ENCODE measurements at places on chromosomes 3 and 15.

- no peak for DNase-seq
These were observed 34.0 kb upstream of the DUSP7 start for GRCh38 chr3:52090131-52090932.

DNA sequence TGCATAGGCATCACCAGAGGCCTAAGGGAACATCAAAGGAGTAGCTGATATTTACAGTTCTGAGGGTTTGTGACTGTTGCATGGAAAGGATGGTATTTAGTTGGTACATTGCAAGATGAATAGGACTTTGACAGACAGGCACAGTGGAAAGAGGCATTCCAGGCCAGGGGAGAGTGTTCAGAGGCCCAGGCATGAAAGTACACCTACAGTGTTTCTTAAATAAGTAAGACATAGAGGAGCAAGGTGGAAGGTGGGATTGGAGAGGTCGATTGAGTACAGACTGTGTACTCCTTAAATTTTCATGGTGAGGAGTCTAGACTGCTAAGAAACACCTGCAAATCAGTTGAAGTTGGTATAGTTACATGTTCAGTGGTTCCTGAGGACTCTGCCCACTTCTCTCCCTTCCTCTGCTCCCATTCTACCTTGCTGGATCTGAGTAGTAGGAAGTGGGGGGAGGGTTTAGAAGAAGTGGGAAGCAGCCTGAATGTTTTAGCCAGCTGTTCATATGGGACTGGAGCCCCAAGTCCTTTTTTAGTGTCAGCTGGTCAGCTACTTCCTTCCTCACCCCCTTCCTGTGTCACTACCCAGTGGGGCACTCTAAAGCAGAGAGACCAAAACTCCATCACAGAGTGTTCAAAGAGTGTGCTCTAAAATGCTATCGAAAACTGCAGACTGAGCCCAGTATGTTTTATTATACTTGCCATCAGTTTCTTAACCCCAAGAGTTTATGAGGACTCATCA is 14.0 kb downstream of the KLHL18 start:
- no peak for DNase-seq

DNA sequence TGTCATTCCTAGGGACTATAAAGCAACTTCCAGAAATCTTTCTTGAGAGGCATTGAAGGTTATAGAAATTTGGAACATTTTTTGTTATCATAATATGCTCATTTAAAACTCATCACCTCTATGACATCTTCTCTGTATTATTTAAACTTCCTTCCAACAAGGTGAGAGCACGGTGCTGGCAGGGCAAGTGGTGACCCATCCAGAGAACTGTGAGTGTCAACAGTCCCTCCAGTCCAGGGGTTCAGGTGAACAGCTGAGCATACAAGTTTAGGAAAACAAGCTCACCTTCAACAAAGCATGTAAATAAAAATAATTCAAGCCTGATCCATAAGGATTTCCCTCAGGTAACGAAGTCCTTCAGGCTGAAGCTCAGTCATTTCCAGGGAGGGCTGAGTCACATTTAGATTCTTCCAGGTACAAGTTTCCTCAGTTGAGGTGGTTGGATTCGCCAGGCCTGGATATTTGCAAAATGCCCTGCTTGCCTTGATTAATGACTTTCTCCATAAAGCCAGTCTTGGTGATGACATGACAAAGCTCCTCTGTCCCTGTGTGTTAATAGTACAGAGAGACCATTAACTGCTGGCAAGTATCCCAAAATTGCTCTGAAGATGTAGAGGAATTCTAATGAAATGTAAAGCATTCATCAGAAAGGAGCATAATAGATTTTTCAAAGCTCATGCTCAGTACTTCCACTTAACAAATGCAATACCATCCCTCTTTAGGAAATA is 263.6 kb upstream of the GADL1 start:
- DNase-seq: no peak

GRCh38 chr3:186097663-186098451 is 11.0 kb downstream of the ETV5 start:
- no peak for DNase-seq

DNA sequence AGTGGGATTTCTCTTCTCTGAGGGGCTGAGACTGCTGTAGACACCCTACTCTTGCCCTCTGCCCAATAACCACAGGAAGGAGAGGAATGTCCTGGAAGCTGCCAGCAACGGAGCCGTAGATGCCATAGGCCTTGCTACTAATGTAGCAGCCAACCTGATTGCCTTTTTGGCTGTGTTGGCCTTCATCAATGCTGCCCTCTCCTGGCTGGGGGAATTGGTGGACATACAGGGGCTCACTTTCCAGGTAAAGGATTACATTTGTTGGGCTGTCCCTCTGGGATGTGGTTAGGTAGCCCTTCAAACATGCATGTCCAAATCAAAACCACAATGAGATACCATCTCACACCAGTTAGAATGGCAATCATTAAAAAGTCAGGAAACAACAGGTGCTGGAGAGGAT is 16.1 kb downstream of the SLC28A2 start:
- no peak for DNase-seq

GRCh38 chr3:94887065-94887464 is 824.2 kb downstream of the NSUN3 start:
- no peak for DNase-seq

DNA sequence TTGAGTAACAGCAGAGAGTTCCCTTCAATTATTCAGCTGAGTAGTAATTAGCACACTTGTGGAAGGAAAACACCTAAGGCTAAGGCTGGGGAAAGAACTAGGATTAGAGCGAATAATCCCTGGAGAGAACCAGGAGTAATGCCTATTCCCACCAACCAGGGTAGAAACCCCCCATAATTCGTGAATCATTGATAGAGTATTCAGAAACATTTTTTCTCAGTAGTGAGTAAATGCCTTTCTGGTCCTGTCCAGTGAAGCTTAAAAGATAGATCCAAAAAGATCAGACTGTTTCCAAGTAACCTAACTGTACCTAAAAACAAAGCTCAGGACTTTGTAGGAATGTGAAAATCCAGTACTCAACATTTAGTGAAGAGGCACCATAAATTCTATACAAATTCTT is 71.2 kb downstream of the DGKG start:
- DNase-seq: no peak

GRCh38 chr3:120705884-120706582 is 24.0 kb upstream of the HGD start:
- DNase-seq: no peak

GRCh38 chr3:181328346-181328745 is 338.8 kb upstream of the DNAJC19 start:
- no peak for DNase-seq

DNA sequence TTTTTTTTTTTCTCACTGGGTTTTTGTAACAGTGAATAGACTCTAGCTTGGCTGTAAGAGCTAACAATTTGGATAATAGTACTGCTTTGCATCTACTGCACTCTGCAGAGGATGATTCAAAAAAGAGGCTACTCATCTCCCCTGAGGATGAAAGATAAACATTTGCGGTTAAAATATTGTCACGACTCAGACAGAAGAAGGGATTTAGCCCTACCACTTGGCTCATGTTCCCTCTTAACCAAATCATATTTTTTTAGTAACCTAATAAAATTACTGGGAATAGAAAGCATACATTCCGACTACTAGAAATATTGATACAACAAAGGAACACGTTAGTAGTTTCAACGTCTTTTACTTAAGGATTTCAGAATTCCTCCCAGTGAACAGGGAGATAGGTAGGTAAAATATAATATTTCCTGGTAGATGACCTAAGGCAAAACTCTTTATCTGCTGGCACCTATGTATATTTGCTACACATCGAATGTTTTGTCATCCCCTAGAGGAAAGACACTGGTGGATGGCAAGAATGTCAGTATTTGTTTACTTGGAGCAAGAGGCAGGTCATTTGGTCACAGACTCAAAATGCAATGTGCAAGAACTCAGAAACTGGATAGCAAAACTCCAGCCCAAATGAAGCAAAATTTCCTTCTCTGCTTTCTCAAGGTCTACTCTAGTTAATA is 110.8 kb downstream of the GREM1 start:
- no peak for DNase-seq

GRCh38 chr3:106349191-106349881 is 480.5 kb upstream of the CBLB start:
- no peak for DNase-seq

DNA sequence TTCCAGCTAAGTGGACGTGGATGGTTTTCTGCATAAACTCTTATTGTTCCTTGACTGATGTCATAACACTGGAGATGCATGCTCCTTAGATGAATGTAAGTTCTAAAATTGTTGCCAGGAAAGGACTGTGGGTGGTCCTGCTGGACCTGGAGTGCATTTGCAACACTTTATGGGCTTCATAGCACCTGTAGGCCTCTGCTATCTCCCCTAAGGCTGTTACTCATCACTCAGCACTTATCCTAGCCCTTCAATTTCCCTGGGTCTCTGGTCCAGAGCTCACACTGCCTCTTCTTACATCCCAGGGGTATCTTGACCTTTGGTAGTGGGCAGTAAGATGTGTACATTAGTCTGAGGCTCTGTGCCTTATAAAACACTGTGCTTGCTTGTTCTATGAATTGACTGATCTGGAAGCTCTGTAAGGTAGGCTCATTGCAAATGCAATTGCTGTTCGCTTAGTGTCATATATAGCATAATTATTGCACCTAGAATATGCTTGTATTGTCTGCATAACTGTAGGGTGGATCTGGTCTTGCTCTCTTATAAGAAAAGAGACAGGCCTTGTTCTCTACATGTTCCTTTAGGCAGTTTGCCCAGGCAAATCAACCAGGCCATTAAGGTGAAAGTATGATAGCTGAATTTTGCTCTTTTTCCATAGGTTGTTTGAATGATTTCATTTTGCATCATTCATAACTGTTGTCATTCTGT is 35.8 kb downstream of the SLCO3A1 start:
- no peak for DNase-seq

DNA sequence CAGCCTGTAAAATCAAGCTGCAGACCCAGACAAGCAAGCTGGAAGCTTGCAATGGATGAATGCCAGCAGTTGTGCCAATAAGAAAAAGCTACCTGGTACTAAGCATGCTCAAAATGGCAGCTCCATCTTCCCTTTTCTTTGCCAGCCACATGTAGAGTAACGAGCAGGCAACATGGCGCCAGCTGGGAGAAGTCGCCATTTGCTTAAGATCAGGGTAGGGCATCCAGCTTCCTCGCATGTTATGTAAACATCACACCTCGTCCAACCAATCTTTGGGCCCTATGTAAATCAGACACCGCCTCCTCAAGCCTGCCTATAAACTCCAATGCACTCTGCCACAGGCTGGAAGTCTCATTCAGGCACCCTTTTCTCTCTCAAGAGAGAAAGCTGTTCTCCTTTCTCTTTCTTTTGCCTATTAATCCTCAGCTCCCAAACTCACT is 973.9 kb downstream of the FHIT start:
- DNase-seq: no peak

GRCh38 chr3:112445839-112446238 is 53.4 kb downstream of the BTLA start:
- no peak for DNase-seq

DNA sequence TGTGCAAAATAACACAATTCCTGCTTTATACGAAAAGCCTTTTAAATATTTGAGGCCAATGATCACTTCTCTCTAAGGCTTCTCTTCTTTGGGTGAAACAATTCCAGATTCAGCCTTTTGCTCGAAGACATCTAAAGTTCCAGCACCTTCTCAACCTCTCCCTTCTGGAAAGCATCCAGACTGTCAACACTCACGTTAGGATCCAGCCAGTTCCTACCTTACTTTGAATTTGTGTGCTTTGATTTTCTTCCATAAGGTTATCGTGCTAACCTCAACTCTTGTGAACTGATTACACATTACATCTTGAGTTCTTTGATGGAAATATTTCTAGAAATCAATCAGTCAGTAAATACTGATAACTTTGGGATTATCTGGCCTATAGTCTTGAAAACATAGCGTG is 125.3 kb upstream of the ETV5 start:
- no peak for DNase-seq

DNA sequence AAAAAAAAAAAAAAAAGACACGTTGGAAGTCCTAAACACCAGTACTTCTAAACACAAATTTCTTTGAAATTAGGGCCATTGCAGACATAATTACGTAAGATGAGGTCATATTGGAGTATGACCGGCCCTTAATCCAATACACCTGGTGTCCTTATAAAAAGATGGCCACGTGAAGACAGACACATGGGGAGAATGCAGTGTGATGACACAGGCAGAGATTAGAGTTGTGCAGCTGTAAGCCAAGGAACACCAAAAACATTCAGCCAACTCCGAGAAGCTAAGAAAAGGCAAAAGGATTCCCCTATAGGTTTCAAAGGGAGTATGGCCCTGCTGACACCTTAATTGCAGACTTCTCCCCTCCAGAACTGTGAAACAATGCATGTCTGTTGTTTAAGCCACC is 379.0 kb upstream of the PDZRN3 start:
- DNase-seq: no peak

DNA sequence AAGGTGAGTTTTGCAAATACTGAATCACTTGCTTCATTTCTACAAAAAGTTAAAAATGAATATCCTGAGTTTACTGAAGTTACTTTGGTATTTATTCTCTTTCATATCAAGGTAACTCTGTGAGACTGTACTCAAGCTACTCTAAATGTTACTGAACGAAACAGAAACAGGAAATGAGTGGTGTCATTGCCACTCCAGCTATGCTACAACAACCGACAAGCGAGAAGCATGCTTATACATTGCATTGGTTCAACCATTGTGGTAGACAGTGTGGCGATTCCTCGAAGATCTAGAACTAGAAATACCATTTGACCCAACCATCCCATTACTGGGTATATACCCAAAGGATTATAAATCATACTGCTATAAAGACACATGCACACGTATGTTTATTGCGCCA is 313.2 kb upstream of the THBS1 start:
- no peak for DNase-seq

DNA sequence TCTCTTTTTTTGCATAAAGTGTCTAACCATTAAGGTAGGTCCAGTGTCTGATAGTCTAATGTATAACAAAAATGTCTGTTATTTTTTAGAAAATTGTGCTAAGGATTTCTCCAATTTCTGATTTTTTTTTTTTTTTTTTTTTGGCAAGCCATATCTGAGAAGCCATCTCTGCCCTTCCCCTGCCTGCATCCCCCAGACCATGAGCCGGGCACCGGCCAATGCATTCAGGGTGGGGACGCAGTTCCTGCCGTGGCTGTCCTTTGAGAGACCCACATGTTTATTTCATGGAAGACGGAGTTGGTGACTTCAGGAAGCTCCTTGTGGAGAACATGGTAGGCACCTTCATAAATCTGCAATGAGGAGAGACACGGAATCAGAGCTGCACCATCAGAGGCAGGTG is 19.2 kb downstream of the ABTB1 start:
- no peak for DNase-seq

DNA sequence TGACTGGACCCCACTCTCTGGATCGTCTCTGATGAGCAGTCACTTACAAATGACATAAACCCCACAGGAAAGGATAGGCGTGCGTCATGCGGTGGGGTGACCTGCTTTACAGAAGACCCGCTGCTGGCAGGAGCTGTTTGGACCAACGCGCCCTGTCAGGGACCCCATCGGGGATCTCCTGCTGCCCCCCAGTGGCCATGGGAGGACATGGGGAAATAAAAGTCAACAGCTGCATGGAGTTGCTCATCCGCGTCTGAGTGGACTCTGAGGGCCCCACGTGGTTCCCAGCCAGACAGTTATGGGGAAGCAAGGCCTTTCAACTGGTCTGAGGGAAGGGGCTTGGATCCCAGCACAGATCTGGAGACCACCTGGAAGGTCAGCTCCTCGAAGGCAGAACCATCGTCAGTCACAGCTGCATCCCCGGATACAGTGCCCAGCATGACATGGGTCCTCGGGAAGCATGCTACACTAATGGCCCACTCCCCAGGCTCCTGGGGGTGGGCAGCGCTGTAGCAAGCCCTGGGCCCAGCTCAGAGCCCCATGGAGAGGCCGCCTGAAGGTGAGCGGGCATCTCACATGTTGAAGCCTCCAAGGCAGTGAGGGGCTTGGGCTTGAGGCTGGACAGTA is 32.1 kb downstream of the PTH1R start:
- peak; percentile 80 for DNase-seq

Measured in effector memory CD8-positive, alpha-beta T cell (primary cell).